ENCODE measurements at places on chromosomes 4 and X.

DNA sequence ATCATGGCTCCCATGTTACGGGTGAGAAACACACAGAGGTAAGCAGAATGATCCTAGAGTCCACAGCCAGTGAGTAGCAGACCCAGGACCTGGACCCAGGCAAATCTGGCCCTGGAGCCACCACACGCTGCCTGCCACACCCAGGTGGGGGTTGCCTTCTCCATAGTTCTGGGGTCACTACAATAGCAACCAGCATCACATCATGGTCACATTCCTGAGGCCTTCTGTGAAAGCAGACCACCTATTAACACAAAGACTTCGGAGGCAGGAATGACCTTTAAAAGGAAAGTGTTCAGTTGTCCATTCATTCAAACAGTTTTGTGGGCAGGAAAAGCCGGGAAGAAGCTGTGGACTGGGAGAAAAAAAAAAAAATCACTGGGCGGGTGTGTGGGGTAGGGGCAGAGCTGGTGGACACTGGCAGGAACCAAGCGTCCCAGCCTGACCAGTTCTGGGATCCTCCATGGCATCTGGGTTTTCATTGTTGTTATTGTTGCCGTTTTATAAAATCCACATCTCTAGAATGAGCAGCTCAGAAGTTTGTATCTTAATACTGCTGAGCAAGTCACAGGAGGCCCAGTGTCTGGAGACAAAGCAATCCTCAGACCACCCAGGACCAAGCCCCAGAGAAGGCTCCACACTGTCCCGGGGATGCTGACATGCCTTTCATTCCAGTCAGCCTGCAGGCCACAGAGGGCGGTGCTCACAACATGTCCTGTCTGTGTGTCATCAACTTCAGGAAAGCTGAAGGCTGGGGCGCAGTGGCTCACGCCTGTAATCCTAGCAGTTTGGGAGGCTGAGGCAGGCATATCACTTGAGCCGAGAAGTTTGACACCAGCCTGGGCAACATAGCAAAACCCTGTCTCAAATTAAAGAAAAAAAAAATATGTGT lies 67.0 kb downstream of the SEL1L3 start:
- peak; percentile 75 for ATAC-seq

GRCh38 chrX:109601486-109601885 lies 23.5 kb downstream of the KCNE5 start:
- no peak for ATAC-seq

DNA sequence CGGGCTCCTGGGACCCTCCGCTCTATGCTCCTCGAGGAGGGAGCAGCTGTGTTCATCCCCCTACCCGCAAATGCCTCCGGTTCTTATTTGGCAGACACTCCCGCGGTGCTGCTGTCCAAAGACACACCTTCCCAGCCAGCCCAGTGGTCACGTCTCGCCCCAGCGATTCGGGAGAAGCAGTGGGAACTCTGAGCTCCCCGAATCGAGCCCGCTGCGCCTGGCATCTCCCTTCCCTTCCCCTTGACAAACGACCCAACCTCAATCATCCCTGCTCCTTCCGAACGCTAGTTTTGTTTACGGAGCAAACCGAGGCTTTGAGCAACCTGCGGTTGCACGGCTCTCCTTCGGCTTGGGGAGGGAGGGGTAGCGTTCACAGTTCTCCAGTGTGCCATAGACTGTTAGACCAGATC lies 317 bp upstream of the FRMPD4 start:
- ATAC-seq: peak; percentile 31

- ATAC-seq: no peak
These were observed 15.3 kb downstream of the HELQ start for GRCh38 chr4:83440148-83440814.

- ATAC-seq: no peak
These were observed 13.6 kb downstream of the OTC start for GRCh38 chrX:38365954-38366353.
